ELR (cell line): ENCODE measurements at places on chromosomes 12 and 14.
A peak's percentile ranks its signal among the peaks of the same experiment; 100 is the strongest.

GRCh38 chr12:101076921-101077320 lies 133.1 kb downstream of the SLC5A8 start:
- peak; percentile 39 for DNase-seq

GRCh38 chr14:76194327-76194726 lies 42.6 kb downstream of the GPATCH2L start:
- no peak for DNase-seq

DNA sequence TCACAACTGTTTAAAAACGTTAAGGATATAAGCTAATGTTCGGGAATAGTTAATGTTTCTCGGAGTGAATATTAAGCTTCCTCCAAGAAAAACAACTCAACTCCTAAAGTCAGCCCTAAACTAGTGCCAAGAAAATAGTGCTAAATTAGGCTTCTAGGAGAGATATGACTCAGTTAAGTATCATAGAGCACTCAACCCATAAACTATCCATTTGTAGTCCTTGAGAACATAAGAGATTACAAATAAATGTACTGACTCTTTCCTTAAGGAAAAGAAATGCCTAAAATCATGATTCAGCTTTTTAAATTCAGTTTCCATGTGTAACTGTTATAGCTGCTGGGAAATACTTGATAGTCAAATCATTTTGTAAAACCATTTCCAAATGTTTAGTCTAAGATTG lies 117.1 kb downstream of the HMGA2 start:
- peak; percentile 91 for DNase-seq

DNA sequence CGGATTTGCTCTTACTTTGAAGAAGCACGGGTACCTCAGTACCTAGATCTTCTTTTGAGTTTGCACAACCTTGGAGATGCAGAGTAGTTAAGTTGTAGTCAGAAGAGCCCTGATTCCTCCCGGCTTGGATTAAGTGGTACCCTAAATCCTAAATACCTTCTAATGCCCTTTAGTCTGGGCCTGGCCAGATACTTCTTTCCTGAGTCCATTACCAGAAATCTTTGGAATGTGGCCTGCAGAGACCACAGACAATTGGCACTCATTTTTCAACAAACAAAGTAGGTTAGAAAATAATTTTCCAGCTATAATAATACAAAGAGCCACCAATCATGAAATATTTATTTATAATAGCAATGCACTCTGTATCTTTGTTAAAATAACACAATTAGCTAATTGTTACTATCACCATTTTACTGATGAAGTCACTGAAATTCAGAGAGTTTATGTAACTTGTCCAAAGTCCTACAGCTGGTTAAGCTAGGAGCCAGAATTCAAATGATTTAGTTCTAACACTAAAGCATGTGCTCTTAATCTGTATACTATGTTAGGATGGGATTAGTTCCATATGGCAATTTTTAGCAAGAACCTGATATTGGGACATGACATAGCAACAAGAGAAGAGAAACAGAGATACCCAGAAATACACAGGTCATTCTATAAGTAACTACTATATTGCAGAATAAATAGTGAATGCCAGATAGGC lies 132.1 kb upstream of the PDZRN4 start:
- DNase-seq: no peak

DNA sequence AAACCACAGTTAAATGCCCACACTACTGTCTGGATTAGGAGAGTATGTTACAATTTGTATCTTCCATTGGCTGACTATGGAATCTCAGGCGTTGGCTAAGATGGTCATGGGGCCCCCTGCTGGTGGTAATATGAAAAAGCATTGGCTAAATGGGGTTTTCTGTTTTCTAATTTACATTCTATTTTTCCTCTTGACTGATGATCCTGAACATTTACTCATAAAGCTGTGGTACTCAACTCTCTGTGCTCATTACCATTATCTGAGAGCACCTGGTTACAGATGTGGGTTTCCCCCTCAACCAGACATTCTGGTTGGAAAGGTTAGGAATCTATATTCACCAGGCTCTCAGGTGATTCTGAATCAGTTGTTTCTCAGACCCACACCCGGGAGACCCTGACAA lies 64.8 kb downstream of the WSCD2 start:
- peak; percentile 47 for DNase-seq

GRCh38 chr12:15846887-15847286 lies 35.3 kb upstream of the STRAP start:
- DNase-seq: no peak

DNA sequence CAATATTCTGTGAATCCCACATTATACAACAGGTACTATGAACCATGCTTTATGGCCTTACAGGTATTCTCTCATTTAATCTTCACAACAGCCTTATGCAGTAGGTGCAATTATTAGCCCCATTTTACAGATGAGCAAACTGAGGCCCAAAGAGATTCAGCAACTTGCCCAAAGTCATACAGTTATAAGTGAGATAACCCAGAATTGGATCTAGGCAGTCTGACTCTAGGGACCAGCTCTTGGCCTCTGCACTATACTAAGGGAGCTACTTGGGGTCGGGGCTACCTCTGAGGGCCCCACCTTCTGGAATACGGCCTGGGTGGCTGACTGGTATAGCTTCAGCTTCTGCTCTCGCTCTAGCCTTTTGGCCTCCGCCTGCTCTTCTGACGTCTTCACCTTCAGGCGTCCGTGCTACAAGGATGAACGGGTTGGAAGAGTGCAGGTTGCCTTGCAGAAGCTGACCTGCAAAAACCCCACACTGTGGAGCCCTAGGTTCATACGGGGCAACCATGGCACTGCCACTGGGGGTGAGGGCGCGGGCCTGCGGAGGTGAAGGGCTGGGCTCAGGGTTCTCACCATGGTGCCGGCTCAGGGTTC lies 762 bp downstream of the RABGGTA start:
- DNase-seq: no peak

DNA sequence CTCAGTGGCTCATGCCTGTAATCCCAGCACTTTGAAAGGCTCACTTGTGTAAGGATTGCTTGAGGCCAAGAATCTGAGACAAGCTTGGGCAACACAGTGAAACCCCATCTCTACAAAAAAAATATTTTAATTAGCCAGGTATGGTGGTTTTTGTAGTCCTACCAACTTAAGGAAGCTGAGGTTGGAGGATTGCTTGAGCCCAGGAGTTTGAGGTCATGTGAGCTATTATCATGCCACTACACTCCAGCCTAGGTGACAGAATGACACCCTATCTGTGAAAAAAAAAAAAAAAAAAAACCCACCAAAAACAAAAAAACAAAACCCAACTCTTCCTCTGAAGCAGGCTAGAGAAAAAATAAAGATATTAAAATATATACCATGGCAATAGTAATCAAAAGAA lies 41.2 kb downstream of the TMEM116 start:
- no peak for DNase-seq

DNA sequence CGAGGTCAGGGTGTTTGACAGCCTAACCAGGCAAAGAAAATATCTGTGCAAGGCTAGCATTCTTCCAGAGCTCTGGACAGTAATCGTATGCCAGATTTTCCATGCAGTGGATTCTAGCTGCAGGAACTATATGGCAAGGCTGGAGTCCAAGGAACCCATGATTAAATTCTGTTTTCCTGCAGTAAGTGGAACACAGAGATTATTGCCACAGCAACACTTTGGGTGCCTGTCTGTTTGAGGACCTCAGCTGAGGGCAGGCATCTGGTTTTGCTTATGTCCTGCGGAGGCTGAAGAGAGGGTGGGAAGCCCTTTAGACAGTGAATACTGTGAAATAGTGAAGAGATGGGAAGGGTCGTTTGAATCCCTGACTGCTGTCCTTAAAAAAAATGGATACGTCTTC lies 104.4 kb downstream of the DAD1 start:
- DNase-seq: no peak

GRCh38 chr14:104517426-104517825 lies 62.1 kb upstream of the C14orf180 start:
- no peak for DNase-seq

- DNase-seq: no peak
These were observed 109.5 kb upstream of the TMPO start for GRCh38 chr12:98405805-98406366.

GRCh38 chr14:65531148-65531547 lies 118.6 kb downstream of the FUT8 start:
- no peak for DNase-seq

- no peak for DNase-seq
These were observed 125.4 kb upstream of the PLEKHA5 start for GRCh38 chr12:19003987-19004619.

DNA sequence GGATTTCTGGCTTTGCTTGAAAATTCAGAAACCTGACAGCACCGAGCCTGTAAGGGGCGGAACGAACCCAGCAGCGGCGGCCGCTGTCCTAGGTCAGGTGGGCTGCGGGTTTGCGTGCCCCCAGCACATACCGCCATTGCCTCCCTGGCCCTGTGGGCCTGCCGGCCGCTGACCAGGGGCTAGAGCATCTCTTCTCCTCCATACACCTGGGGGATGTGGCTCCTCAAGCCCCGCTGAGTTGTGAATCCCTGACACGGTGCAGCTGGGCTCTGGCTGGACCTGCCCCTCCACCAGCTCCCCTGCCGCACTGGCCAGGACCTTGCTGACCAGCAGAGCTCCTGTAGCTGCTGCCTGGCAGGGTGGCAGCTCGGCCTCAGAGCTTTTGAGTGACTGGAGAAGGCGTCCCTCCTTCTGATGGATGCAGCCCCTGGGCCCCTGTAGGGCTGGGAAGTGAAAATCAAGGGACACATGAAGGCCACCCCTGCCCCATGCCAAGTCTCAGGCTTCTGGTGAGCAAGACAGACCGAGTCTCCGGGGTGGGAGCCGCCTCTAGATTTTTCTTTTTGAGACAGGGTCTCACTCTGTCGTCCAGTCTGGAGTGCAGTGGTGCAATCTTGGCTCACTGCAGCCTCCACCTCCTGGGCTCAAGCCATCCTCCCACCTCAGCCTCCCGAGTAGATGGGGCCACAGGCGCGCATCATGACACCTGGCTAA lies 184.9 kb upstream of the SFSWAP start:
- no peak for DNase-seq

GRCh38 chr12:98939350-98939749 lies 294.3 kb downstream of the APAF1 start:
- peak; percentile 52 for DNase-seq

GRCh38 chr12:32755654-32756475 lies at the start of gene YARS2:
TSS of gene YARS2 (minus strand) at chr12:32755897. CDS start at chr12:32755874, 23 bp downstream.
- DNase-seq: peak; percentile 99

- DNase-seq: peak; percentile 70
These were observed 55.6 kb upstream of the OAS1 start for GRCh38 chr12:112851024-112851777.

- peak; percentile 54 for DNase-seq
These were observed 13.4 kb upstream of the ALDH2 start for GRCh38 chr12:111753144-111753881.

DNA sequence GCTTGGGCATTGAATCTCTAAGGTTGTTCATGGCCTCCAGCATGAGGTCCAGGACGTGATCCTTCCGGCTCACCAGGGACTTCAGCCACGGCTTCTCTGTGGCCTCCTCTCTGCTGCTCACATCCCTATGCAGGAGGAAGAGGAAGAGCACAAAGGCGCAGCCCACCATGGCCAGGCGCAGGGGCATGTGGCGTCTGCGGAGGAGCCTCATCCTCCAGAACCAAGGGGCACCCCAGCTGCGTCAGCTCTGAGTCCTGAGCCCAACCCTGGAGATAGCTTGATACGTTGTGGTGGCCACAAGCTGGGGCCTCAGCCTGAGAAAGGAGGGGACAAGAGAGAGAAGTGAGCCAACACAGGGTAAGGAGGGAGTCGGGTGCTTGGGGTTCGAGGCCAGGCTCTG lies 11.6 kb downstream of the GALNT6 start:
- DNase-seq: no peak

DNA sequence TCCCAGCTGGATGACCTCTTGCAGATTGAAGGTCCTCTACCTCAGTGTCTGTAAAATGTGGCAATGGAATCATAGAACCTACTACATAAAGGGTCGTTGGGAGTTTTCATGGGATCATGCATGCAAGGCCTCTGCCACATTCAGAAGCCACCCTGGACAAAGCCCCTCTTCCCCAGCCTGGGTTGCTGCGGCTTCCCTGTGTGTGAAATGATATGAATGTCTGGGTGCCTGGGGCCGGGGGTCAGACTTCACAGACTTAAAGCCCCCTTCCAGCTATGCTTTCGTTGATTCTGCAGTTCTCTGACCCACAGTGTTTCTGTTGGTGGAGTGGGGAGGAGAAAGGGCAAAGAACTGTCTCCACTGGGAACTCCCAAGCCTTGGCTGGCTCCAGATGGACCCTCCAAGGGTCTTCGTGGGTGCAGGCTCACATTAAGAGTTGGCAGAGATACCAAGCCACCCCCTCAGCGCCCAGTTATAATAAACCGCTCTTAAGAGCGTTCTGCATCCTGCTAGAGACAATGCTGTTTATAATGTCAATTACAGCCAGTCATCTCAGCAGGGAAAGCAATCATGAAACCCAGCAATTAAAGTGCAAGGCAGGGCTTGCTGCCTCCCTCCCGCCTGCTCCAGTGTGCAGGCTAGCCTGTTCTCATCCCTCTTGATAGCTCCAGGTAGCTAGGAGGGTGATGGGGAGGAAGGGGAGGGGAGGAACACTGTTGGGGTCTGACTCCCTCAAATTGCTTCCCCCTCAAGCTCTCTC lies 210.9 kb upstream of the FKBP4 start:
- no peak for DNase-seq

DNA sequence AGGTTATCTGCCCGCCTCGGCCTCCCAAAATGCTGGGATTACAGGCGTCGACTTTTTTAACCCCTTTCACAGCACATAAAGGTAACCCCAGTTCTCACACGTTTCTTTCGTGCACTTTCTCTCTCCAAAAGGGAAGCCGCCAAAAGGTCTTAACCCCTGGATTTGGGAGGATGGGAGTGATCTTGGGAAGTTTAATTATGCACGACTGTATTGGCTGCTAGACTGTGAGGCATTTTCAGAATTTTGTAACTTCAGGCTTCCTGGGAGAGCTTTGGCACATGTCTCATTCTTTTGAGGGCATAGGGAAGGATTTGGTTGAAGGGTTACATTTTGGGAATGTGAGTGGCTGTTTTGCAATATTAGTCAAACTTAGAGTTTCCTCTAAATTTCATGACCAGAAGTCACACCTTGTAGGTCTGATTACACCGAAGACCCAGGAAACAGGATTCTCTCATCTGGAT lies 1.4 kb upstream of the SMARCC2 start:
- DNase-seq: no peak

GRCh38 chr14:89589400-89590118 lies 172.5 kb upstream of the FOXN3 start:
- no peak for DNase-seq

DNA sequence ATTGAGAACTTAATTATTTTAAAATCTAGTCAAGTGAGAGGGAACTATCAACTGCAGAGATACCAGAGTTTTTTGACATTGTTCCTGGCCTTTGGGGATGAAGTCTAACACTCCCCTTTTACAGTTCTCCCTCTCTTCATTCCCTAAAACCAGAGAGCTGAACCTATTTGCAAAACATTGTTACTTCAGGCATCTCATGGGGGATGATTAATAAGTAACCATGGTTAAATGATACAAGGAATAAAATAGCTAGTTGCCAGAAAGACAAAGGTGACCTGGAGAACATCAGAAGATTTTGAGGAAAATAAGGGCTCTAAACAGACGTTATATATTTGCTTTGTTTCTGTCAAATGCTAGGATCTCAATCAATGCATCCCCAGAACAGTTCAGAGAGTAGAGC lies 42.3 kb downstream of the PDE6H start:
- no peak for DNase-seq

- DNase-seq: no peak
These were observed 318.2 kb downstream of the NUAK1 start for GRCh38 chr12:105820429-105821125.
